ENCODE measurements at places on chromosomes 6 and 20.

- DNase-seq, result no peak
These were observed 6.7 kb downstream of the TRIM40 start for GRCh38 chr6:30142665-30143064.

DNA sequence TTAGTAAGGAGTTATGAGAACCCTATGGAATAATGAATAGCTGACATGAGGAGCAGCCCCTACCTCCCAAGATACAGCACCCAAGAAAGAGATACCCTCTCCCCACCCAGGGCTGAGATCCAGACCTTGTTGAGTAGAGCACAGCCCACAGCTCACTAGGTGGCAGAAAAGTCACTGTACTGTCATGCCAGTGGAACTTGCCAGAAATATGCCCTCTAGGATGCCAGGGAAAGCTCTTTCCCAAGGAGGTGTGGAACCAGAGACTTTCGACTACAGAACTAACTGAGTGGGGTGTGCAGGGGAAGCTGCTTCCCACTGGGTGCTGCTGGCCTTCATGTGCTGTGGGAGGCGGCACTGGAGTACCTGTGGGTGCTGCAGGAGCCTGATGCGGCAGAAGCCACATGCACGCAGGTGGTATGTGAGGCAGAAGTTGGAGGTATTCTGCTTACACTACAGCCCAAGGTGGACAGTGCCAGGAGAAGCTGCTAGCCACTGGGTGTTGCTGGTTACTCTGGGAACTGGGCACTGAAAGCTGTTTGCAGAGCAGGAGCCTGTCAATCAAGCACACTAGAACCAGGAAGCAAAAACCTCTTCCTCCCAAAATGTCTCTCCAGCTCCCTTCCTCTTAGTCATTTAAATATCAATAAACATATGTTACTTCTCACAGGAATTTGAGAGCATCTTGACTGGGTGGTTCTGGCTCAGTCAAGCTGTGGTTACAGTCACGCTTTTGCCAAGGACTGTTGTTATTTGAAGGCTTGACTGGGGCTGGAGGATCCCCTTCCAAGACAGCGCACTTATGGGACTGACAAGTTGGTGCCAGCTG, 17.8 kb downstream of the ARMC12 start:
- DNase-seq, result no peak

DNA sequence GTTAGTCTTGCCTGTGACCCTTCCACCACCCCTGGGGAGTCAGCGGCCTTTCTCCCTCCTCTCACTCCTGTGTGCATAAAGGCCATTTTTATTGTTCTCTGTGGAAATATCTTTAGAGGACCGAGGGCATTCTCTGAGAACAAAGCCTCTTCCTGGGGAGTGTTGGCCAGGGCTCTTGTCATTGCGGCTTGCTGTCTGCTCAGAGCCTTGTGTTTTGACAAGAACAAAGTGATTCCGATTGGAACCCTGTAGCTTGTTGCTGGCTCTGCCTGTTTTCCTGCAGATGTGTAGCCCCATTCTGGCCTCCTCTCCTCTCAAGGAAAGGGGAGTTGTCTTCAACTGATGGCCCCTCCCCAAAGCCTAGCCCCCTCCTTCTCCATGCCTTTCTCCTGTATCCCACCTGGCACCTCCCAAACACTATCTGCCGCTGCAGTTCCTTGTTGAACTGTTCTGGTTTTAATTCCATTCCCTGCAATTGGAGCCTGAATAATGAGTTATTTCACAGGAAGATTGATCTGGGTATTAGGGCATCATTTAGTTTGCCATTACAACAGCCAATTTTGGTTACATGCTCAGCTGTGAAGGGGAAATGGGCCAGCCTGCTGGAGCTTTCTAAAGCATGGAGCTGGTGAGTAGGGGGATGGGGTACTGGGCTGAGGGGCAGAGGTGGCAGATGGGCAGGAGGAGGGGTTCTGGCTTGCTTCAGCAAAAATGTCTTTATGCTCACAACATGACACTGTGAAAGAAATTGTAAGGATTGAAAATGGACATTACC, 252.5 kb downstream of the LRFN2 start:
- no peak for DNase-seq

GRCh38 chr6:113669606-113670005, 187.5 kb upstream of the MARCKS start:
- no peak for DNase-seq

DNA sequence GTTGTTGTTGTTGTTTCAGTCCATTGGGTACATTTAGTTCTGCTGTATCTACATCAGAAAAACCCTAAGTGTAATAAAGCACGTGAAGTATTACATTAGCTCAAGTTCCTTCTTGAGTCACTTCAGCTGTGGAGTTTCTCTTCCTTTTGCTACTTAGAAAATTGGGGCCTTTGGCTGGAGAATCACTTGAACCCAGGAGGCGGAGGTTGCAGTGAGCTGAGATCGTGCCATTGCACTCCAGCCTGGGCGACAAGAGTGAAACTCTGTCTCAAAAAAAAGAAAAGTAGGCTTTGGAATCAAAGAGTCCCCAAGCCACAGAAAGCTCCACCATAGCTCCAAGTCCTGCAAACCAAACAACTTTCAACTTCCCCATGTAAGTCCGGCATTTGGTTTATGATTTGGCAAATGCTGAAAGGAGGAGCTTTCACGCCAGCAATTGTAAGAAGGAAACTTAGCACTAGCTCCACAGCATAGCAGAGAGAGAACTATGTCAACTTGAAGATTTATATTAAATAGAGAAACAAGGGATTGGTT, 56.5 kb upstream of the RNF144B start:
- no peak for DNase-seq

- DNase-seq, result no peak
These were observed at the start of gene GJA1 for GRCh38 chr6:121435444-121436069. GJA1 (plus strand) TSS chr6:121435646; CDS start chr6:121446848, 11,202 bp downstream.

Data from CD8-positive, alpha-beta T cell (primary cell).